ENCODE measurements at places on chromosomes 3 and 15.

DNA sequence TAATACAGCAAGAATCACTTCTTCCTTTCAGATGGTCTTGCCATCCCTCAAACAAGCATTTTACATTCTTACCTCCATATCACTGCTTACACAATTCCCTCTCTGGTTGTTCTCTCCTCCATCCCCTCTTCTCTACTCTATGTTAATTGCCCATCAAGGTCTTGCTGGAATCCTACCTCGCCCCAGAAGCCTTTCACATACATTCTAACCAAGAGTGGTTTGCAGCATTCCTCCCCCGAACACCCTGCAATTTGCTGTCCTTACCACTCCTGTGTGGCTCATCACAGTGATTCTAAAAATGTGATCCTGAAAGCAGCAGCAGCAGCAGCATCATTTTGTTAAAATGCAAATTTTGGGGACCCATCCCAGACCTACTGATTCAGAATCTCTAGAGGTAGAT lies 30.6 kb downstream of the TNIK start:
- DNase-seq: no peak

- DNase-seq: no peak
Observed at GRCh38 chr3:58180940-58181587, 29.7 kb downstream of the DNASE1L3 start.

- no peak for DNase-seq
Observed at GRCh38 chr15:88932271-88932874, 19.2 kb upstream of the MFGE8 start.

DNA sequence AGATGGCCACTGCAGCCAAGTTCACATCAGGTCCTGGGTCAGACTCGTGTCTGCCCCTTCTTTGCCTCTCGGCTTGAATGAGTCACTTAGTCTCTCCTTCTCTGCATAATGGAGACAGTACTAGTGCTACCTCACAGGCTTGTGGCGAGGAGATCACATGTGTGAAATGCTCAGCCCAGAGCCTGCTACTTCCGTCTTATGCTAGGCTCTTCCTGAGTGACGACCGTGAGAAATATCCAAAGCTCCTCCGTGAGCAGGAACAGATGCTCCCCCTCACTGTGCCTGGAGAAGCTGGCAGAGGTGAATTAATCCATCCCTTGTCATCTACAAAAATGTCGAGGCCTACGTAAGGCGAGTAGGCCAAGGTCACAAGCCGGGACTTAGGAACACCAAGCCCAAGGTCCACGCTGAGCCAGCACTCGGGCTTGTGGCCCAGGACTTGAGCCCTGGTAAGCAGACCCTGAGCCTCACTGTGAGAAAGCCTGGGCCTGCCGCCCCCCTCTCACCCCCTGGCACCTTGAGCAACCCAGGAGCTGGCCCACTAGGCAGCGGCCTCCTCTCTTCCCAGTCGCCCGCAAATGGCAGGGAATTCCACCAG lies 17.9 kb downstream of the PAK6 start:
- no peak for DNase-seq

DNA sequence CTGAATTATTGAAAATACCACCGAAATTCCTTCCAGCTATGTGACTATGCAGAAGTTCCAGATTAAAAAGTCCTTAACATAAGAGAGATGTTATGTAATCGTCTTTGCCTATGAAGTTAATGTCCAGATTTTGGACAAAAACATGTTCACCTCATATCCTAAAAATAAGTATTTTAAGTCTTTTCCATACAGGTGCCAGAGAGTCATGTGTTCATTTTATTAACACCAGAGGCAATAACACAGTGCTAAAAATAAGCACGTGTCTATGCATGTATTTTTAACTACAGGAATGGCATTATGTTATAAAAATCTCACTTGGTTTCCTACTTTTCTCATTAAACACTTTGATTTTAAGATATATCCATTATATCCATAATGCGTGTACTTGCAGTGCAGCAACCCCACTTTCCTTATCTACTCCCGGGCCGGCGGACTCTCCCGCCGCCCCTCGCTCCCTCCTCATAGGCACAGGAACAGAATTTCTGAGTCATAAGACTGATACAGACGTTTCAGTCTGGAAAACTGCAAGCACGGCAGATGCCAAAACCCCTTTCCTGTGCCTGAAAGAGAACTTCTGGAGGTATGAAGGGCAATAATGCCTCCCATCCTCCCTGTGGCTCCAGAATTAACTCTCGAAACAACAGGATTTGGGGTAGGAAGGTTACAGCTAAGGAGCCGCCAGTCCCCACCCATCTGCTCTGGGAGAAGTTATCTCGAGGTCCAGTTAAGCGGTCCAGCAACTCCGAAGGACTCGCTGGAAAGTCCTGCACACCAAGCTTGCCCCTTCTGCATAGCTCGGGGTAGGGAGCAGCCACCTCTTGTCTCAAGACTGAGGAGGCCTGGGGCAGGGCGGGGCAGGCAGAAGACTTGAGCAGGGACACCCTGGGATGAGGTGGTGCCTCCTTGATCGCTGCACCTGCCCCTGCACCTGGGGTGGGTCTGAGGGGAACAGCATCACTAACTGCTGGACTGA lies 22.3 kb upstream of the PSTPIP1 start:
- no peak for DNase-seq

DNA sequence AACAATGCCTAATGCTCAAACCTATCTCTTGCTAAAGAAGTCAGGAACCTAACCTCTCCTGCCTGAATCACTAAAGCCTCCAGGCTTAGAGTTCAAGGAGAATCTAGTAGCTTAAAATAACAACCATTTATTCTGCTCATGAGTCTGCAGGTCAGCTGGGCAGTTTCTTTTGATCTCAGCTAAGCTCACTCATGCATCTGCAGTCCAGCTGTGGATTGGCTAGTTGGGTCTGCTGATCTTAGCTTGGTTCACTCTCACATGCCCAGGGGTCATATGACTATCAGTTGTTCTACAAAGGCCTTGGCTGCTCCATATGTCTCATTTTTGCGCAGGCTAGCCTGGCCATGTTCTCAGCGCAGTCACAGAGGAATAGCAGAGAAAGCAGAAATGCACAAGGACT lies 109.2 kb upstream of the STT3B start:
- no peak for DNase-seq

GRCh38 chr3:147369661-147370123 lies 36.7 kb downstream of the ZIC4 start:
- no peak for DNase-seq

- no peak for DNase-seq
Observed at GRCh38 chr15:92825985-92826384, 74.1 kb upstream of the CHD2 start.

- no peak for DNase-seq
Observed at GRCh38 chr3:195582947-195583346, 793 bp downstream of the APOD start.

GRCh38 chr3:61663356-61664104 lies 102.2 kb downstream of the PTPRG start:
- no peak for DNase-seq

DNA sequence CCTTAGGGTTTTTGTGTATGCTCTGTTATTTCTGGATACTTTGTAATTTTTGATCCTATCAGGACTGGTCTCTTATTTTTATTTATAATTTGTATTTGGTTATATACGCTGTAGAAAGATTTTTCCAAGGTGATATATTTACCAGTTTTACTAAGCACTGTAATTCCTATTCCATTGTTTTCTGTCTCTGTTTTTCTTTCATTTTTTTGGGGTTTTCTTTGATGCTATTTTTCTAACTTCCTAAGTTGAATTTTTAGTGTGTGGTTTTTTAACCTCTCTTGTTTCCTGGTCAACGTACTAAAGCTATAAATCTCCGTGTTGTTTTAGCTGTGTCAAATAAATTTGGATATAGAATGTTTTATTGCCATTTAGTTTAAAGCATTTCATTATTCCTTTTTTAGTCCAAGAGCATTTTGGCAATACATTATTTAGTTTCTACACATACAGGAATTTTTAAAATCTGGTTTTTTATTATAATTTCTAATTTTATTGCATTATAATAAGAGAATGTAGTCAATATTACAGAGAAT lies 128.1 kb upstream of the THRB start:
- no peak for DNase-seq

DNA sequence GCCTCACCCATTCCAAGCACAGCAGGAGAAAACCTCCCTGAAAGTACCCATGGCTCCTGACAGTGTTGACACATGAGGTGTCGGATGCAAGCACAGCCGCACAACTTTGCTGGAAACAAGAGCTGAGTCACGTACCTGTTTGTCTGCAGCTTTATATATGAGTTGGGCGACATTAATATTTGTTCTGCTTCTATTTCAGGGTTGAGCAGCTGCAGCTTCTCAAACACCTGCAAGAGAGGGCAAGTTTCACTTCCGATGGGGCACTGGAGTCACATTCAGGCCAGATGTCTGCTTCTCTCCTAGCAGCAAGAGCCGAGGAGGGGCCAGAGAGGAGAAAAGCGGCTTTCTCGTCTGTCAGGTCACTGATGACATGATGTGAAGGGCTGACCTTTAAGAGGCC lies 88.0 kb downstream of the NUP210 start:
- DNase-seq: no peak

GRCh38 chr15:74053941-74054529 lies 28.3 kb downstream of the GOLGA6A start:
- peak; percentile 85 for DNase-seq

GRCh38 chr3:69160525-69160924 lies 38.1 kb upstream of the LMOD3 start:
- DNase-seq: no peak

DNA sequence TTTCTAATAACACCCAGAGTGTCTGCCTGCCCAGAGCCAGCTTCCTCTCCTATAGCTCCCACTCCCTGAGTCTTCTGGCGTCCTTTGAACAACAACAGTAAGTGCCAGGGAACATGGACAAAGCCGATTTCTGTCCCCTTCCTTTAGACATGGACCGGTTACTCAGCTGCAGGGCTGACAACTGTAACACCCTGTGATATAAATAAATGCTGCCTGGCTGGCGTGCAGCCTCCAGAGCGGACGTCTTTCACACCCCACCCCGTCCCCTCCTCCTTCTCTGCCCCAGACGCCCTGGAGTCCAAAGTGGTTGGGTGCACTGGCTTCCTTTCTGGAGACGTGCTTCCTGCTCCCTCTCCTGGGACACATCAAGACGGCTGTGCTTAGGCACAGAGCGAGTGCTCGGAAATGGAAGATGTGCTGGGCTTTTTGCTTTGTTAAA lies 281.9 kb upstream of the LRRFIP2 start:
- no peak for DNase-seq

GRCh38 chr3:108153451-108153981 lies 62.7 kb upstream of the CD47 start:
- peak; percentile 7 for DNase-seq

GRCh38 chr3:192422321-192422996 lies 304.9 kb downstream of the FGF12 start:
- no peak for DNase-seq

DNA sequence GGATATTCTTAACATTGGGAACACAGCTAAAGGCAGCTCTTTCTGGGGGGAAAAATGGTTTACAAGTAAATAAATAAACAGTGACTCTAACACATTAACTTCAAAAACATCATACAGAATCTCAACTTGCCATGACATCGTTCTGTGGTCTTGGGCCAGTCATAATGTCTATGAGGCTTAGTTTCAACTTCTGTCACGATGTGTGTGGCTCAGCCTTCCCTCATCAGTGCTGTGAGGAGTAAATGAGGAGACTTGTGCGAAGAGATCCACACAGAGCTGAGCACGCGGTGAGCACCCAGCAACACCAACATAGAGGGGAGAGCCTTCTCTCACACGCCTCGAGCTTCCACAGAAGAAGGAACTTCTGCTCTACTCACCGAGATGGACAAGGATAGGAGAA lies 49.0 kb downstream of the DZIP1L start:
- no peak for DNase-seq

- no peak for DNase-seq
Observed at GRCh38 chr15:92343924-92344643, 49.6 kb upstream of the ST8SIA2 start.

DNA sequence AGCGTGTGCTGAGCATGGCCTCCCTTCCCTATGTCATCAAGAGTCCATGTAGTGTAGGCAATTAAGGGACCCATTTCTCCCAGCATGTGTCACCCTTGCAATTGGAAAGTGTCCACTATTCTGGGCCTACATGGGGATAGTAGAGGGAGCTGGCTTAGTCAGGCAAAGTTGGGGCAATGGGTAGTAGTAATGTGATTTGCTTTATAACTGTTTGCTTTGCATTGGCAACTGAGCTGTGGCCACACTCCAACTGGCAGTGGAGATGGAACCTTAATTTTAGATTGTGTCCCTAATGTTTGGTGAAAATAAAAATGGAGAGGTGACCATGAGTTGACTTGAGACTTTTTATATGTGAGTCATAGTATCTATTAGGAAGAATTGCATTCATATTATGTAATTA lies 97.7 kb upstream of the SAMMSON start:
- DNase-seq: no peak

DNA sequence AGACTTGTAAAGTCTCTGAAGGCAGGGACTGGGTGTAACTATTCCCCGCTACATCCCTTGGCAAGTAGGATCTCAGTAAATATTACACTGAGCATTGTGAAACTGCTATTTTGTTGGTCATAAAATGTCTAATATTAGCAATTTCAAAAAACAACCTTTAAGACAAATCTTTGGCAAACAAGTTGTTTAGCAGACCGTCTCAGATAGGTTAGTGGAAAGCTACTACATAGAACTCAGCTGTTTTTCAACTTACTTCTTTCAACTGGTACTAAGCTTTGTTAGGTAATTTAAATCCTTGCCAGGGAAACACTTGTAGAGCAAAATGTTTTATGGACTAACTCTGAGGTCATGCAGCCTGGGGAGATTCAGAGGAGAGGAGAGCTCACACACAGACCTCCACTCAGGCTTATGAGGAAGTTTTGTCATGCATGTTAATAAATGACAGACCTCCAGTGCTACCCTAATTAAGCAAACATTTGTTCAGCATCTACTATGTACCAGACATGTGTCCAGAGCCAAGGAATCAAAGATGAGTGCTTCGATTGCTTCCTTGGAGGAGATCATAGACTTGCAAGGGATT lies 61.6 kb upstream of the STAC start:
- DNase-seq: no peak

DNA sequence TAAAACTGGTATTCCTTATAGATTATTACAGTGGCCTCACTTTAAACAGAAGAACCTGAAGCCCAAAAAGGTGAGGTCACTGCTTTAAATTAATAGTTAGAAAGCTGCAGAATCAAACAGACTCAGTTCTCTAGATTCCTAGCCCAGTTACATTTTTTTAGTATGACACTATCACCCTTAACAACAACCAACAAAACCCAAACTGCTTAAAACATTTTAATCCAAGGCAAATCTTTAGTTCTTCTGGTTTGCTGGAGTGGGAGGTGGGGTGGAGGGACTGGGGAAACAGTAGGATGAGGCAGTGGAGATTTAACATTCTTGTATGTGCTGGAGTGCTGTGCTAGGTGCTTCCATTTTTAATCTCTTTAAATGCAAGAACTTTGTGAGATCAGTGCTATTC lies 631.6 kb upstream of the KCNMB2 start:
- peak; percentile 45 for DNase-seq

- DNase-seq: peak; percentile 74
Observed at GRCh38 chr3:194265505-194265892, 85.6 kb downstream of the CPN2 start.

- DNase-seq: no peak
Observed at GRCh38 chr15:47787875-47788274, 70.6 kb downstream of the SEMA6D start.

GRCh38 chr3:154327871-154328270 lies 3.6 kb upstream of the DHX36 start:
- DNase-seq: no peak
